H4 (cell line): ENCODE measurements at places on chromosomes 7 and 10.
A peak's percentile ranks its signal among the peaks of the same experiment; 100 is the strongest.

GRCh38 chr10:23037561-23037960 is 57.8 kb upstream of the MSRB2 start:
- DNase-seq = no peak

DNA sequence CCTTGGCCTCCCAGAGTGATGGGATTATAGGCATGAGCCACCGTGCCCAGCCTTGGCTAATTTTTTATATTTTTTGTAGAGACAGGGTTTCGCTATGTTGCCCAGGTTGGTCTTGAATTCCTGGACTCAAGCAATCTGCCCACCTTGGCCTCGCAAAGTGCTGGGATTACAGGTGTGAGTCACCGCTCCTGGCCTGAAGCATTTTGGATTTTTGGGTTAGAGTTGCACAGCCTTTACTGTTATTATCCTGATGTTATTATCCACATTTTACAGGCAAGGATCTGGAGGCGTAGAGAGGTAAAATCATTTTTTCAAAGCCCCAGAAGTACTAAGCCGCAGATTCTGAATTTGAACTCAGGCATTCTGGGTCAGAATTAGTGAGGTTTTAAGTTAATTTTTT is 75.4 kb downstream of the TCF7L2 start:
- no peak for DNase-seq

- DNase-seq = no peak
Measured at GRCh38 chr10:60082341-60082740, 176.0 kb upstream of the CCDC6 start.

- DNase-seq = no peak
Measured at GRCh38 chr7:118224521-118224920, at the start of gene ANKRD7. ANKRD7 (plus strand) TSS chr7:118224704; CDS start chr7:118224831, 127 bp downstream.

- no peak for DNase-seq
Measured at GRCh38 chr7:32573110-32573687, 77.9 kb downstream of the AVL9 start.

DNA sequence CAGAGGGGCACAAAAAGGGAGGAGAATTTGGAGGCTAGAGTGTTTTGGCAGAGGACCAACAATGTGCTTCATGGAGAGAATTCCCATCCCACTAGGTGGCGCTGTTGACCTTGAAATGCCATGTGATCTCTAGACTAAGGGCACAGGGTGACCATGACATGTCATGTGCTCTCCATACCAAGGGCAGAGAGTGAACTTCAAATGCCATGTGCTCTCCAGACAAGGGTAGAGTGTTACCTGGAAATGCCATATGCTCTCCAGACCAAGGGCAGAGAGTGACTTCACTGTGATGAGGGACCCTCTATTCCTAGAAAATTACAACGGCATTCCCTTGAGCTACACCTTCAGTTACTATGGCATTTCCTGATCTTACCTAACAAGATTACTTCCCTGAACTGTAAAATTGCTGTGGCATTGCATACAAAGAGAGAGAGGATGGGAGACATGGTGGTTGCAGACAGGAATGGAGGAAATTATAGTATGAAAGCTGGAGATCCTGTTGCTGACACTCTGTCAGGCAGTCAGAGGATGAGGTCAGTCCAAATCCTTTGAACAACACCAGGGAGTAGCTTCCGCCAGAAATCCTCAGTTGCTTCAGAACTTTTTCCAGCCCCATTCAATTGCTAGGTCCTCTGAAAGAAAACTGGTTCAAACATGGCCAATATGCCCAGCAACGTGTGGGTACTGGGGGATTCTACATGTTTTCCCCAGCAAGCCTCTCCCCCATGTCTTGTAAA is 60.9 kb upstream of the ACSM6 start:
- peak; percentile 86 for DNase-seq

GRCh38 chr7:24455813-24456525 is 117.3 kb upstream of the PALS2 start:
- peak; percentile 68 for DNase-seq

DNA sequence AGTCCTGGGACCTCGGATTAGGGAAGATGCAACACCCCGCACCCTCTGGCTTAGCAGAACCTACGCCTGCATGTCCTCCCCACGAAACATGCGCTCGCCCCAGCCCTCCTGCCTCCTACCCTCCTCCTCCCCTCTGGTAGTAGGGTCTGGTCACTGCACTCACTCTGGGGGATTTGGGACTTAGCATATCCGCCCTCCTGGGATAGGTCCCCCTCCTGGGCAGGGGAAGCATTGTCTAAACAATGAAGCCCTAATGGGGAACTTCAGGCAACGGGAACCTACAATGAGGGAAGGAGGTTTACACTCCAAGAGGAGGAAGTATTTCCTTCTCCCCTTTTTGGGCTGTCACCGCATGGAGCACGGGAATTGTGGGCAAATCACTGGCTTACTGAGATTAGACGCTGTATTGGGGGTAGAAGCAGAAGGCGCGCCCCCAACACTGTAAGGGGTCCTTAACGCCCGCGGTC is 892 bp downstream of the CRHR2 start:
- no peak for DNase-seq

DNA sequence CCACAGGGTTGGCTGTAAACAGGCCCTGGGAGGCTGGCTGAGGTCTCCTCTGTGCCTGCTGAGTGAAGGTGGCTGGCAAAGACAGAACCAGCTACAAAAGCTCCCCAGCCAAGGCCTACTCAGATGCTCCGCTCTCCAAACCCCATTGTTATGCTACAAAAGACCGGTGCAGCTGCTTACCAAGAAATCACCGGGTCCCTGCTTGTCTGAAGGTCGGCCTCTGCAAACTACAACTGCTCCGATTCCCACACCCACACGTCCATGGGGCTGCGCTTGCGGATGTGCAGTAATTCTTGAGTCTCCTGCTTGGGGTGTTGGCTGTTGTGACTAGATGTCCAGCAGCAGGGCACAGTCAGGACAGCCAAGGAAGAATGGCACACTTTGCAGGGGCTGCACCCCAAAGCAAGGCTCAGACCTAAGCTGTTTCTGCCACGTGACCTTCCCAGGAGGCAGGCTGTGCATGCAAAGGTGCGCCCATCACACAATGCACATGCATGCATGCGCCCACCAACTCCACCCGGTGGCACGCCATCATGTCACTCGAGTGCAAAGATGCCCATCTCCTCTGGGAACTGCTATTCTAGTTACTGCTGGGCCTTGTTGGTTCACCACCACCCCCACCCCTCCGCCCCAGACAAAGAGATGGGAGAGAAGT is 97.8 kb downstream of the OAT start:
- no peak for DNase-seq

- DNase-seq = no peak
Measured at GRCh38 chr10:398954-399353, 263.7 kb downstream of the ZMYND11 start.
